NB4 (cell line): ENCODE measurements at places on chromosomes 13 and 19.

GRCh38 chr19:38880076-38880881 is 2.2 kb upstream of the RINL start:
- no peak for DNase-seq

GRCh38 chr19:56105090-56105701 is 15.9 kb downstream of the ZNF787 start:
- no peak for DNase-seq

DNA sequence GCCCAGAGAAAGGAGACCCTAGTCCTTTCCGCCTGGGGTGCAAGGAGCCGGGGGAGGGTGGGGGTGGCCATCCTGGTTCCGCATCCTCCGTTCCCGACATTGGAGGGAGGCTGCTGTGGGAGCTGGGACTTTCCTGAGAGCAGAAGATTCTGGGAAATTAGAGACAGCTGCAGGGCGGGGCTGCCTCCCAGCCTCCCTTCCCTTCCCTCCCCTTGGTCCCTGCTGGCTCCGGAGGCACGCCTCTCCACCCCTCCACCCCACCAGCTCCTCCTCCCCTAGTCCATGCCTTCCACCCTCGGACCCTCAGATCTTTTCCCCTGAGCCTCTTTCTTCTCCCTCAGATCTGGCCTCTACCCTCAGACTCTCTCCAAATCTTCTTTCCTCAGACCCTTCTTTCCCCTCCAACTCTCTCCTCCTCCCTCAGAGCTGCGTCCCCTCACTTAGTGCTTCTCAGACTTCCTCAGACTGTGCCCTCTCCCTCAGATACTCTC is 3.1 kb upstream of the BCL3 start:
- no peak for DNase-seq

DNA sequence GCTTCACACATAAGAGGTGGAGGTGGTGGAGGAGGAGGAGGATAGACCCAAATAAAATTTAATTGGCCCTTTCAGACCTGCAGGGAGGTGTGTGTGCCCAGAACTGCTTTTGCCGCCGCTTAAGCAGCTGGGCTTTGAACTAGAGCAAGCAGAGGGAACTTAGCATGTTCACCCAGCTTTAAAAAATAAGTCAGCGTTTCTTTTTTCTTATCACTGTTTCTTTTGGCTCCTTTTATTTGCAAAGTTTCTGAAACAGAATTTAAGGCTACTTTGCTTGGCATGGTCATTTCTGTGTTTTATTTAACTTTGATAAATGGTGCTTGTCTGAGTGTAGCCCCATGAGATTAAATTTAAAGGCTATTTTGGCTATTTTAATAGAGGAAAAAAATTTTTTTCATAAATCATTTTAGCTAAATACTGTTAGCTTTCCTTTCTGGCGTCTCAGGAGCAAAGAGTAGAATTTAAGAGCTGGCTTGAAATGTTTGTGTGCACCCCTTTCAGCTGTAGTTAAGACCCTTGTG is 43.3 kb upstream of the RNF113B start:
- DNase-seq = no peak

- no peak for DNase-seq
Measured at GRCh38 chr13:98143157-98143553, 261 bp downstream of the FARP1 start.

GRCh38 chr19:6714749-6715555 is 5.5 kb downstream of the C3 start:
- DNase-seq = no peak
